ENCODE measurements at places on chromosomes 2 and 18.

- DNase-seq: peak; percentile 53
These were observed 89.4 kb downstream of the SCN3A start for GRCh38 chr2:165114346-165114939.

DNA sequence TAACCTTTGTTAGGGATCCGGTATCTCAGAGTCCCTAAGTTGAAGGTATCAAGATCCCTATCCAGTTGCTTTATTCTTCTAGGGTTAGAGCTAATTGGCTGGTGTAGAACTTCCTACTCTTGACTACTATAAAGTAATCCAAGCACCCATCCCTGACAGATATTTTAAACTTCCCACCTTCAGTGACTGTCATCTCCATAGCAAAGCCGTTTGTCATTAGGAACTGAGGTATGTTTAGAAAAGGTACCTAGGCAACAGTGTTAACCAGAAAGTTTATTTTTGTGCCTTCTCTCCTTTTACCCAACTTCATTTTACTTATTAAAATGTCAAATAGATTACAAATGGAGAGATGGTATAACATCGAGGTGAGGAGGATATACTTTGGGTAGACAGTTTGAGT, 4.5 kb downstream of the FAM117B start:
- no peak for DNase-seq

GRCh38 chr18:38318416-38318815, 752.8 kb upstream of the CELF4 start:
- DNase-seq: no peak

GRCh38 chr2:119485336-119486110, 38.8 kb downstream of the SCTR start:
- no peak for DNase-seq

DNA sequence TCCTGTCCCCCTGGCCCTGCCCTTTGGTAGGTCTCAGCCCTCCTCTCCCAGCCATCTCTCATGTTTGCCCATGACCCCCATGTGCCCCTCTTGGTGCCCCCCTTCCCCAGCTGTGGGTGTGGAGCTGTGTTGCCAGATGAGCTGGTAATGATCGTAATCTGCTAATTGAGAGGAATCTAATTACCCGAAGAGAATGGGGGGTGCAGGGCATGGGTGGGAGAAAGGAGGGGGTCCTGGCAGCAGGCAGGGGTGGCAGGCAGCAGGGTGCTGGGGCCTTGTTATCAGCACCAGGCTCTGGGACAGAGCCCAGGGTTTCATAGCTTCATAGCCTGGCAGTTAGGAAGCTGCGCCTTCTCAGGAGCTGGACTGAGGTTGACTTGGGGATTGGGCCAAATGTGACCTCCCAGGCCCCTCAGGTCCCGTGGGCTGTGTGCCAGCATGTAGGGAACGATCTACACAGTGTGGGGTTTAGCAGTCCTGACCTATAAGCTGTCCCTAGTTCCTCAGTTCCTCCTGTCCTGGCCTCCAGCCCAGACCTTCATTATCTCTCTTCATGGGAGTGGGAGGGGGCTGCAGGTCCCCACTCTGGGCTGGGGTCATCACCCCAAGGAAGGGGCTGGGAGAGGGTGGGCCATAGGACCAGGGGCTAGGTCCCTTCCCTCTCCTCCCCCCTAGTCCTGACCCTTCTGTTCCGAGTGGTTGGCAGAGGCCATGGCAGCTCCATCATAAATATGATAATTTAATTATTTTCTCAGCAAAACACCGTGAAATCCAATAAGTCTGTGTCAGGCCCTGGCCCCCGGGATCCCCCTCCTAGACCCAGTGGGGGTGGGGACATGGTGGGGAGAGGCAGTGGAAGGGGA, 6.5 kb upstream of the ASIC4 start:
- DNase-seq: no peak

- DNase-seq: no peak
These were observed 65.5 kb downstream of the PARD6G start for GRCh38 chr18:80181642-80182461.

DNA sequence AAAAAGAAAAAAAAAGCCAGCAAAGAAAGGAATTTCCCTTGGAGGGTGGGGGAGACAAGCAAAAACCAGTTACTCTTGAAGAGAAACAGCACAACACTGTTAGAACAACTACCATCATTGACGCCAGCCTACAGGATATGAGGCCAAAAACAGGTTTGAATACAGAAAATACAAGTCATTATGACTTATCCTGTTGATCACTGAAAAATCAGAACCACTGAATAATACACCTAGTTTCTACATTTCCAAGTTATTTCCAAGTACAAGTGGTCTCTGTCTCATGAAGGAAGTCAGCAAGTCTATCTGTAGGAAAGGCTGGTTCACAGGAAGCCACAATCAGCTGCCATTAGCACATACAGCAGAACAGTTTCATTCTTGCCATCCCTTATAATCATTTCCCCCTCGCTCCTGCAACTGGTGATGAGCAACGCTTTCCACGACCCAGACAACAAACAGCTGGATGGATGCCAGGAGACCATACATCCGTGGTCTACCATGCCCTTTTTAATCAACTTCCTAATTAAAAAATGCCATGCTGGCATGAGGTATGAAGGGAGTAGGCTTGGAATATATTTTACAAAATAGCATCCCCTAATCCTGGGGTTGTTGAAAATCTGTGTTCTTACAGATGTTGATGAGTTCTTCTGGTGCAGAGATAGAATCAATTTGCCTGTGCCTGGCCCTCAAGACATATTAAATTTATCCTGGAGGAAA, 10.4 kb downstream of the MYT1L start:
- DNase-seq: no peak

DNA sequence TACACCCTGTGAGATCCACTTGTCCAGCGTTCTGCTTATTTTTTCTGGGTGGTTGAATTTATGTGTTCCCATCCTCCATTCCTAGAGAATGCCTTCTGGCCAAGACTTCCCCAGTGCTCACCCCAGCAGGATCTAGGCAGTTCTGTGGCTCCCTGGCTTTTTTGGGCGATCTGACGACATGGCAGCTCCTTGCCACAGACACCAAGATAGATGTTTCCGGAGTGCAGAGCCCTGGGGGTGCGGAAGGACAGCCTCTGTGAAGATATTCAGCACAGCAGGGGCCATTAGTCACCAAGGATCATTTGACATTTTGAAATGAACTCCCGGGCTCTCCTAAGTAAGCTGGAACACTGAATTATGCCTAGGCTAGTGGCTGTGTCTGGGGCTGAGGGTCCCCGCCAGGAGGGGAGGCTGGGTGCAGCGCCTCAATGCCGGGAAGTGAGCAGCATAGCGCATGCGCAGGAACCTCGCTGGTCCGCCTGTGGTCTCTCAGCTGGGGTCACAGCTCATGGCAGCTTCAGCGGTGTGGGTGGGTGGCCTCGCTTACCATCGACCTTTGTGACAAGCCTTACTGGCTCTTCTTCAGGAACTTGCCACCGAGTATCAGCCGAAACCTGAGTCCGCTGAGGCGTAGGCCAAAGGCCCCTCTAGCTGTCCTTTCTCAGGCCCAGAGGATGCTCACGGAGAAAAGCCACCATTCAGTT, 60.3 kb downstream of the MEX3C start:
- DNase-seq: no peak

Measured in fibroblast of mammary gland (primary cell).